ENCODE measurements at places on chromosomes 3 and 15.

DNA sequence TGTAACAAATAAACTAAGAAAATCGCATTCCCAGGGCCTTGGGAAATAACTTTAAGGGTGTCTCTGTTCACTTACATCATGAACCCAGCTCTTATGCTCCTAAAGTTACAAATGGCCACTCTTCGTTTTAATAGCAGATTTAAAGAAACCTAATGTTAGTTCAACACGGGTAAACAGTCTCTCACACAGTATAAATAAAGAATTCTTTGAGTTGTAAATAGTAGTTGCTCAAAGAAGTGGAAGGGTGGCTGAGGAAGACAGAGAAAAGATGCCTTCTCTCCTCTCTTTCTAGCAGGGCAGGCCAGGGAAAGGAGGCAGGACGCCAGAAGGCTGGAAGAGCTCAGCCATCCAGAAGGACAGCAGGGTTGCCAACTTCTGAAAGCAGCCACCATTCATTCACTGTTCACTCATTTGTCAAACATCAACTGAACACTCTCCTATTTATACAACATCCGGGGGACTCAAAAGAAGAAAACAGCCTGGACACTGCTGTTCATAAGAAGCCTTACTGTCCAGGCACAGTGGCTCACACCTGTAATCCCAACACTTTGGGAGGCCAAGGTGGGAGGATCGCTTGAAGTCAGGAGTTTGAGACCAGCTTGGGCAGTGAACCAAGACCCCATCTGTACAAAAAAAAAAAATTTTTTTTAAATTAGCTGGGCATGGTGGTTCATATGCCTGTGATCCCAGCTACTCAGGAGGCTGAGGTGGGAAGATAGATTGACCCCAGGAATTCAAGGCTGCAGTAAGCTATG, 47.3 kb downstream of the WWTR1 start:
- H3K4me3 ChIP-seq, result no peak overlapping the region
- peak; percentile 45 for DNase-seq
- H3K27ac ChIP-seq, result peak overlapping the region; percentile 53

GRCh38 chr3:32261545-32261944, 23.1 kb downstream of the CMTM8 start:
- no peak overlapping the region for H3K4me3 ChIP-seq
- H3K27me3 ChIP-seq, result no peaks in the 10 kb centered on the region
- H3K27ac ChIP-seq, result no peak overlapping the region
- no peaks in the 10 kb centered on the region for H3K36me3 ChIP-seq

DNA sequence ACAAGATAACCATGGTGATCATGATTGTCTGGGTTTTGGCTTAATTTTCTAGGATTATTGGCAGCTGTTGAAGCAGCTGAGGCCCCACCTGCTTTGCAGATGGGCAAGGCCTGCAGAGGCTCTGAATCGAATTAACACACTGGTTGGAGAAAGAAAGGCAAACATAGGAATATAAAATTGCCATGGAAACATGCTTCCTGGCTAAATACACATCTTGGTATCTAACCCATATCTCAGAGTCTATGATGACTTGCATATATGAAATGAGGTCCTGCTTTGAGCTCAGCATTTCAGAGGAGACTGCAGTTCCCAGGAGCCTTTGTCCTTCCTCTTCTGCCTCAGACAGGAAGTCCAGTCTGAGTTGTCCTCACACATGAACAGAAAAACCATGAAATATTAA, 24.3 kb upstream of the SV2B start:
- no peaks in the 10 kb centered on the region for H3K4me1 ChIP-seq
- no peak for DNase-seq
- H3K27me3 ChIP-seq, result no peaks in the 10 kb centered on the region
- H3K27ac ChIP-seq, result no peak overlapping the region
- H3K36me3 ChIP-seq, result no peaks in the 10 kb centered on the region
- H3K4me3 ChIP-seq, result no peak overlapping the region

DNA sequence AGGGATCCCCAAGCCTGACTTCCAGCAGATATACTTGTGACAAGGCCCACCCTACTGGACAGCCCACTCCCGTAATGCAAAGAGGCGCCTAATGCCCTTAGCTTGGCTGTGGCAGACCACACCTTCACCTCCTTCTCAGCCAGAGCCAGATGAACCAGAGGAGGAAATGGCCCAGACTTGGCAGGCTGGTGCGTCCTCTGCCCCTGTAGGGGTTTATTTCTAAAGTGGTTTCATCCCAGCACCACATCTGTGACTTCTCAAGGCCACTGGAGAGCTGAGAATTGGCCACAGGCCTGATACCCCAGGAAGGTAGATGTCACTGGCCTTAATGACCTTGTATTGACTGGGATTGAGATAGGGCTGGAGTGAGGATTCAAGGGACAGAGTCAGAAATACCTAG, 29.5 kb downstream of the BOC start:
- H3K4me3 ChIP-seq, result no peak overlapping the region
- peaks cover 10% of the 10 kb centered on the region for H3K4me1 ChIP-seq
- H3K36me3 ChIP-seq, result no peaks in the 10 kb centered on the region
- DNase-seq, result no peak
- no peaks in the 10 kb centered on the region for H3K27me3 ChIP-seq

DNA sequence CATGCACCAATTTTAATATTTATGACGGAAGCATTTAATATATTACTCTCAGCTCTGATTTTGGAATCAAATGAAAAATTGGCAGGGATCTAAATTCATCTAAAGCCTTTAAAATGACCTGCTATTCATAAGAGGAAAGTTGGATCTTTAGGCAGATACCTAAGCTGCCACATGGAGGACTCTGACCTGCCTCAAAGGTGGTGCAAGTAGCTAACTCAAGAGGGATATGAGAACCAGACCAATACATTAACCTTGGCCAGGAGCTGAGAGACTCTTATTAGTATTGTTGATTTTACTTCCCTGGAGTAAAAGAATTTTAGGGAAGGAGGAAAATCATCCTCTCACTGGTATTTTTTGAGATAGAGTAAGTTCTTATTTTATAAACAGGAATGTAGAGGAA, 17.7 kb downstream of the ZNF654 start:
- H3K4me1 ChIP-seq, result peaks cover 6% of the 10 kb centered on the region
- no peak overlapping the region for H3K27ac ChIP-seq
- DNase-seq, result no peak
- H3K27me3 ChIP-seq, result no peaks in the 10 kb centered on the region

- H3K4me3 ChIP-seq, result no peak overlapping the region
- no peak for DNase-seq
- no peak overlapping the region for H3K27ac ChIP-seq
- peaks cover 6% of the 10 kb centered on the region for H3K27me3 ChIP-seq
- no peaks in the 10 kb centered on the region for H3K4me1 ChIP-seq
Observed at GRCh38 chr3:55854494-55854893, 367.4 kb upstream of the WNT5A start.

DNA sequence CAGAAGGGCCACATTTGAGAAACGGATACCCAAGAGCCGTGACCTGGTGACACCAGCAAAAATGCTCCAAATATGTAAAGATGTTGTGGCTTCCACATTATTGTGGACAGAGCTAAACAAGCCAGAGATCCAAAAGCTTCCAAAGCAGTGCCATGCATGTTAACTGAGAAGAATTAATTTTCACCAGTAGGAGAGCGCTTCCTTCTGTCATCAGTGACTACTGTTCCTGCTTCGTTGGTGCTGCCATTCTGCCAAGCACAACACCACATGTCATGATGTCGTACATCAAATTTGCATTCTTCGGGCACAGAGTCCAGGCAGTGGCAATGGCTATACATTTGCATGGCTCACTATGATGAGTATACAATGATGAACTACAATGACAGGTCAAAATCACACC, 19.1 kb upstream of the CHST2 start:
- no peak for DNase-seq
- H3K27ac ChIP-seq, result no peak overlapping the region
- H3K4me1 ChIP-seq, result no peaks in the 10 kb centered on the region
- no peaks in the 10 kb centered on the region for H3K27me3 ChIP-seq

DNA sequence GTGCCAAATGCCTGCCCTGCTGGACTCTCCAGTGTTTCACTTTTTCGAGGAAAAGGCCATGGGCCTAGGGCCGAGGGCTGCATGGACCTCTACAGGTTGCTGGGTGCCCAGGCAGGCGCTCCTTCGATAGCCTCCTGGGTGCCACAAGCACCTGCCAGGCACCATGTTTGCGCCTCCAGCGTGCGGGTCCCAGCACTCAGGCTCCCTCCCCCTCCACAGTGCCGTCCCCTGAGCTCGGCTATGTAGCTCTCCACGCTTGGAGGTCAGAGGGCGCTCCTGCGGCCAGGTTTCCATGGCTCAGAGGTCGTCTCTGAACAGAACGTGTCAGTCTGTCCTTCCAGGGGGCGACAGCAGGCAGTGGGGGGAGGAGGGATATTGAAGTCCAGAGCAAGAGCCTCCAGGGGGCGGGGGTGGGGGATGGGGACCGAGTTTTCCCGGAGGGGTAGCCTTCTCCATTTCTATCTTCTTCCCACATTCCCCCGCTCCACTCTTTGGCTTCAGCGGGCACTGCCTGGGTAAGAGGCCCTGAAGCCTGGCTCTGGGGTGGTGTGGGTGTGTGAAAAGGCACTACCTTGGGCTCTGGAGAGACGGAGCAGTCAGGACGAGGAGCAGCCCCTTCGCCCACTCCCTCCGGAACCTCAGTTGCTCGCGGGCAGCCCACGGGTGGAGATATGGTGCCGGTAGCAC, 3.6 kb downstream of the ONECUT1 start:
- no peak overlapping the region for H3K4me3 ChIP-seq
- no peak overlapping the region for H3K27ac ChIP-seq
- H3K4me1 ChIP-seq, result peaks cover 67% of the 10 kb centered on the region
- no peaks in the 10 kb centered on the region for H3K36me3 ChIP-seq

DNA sequence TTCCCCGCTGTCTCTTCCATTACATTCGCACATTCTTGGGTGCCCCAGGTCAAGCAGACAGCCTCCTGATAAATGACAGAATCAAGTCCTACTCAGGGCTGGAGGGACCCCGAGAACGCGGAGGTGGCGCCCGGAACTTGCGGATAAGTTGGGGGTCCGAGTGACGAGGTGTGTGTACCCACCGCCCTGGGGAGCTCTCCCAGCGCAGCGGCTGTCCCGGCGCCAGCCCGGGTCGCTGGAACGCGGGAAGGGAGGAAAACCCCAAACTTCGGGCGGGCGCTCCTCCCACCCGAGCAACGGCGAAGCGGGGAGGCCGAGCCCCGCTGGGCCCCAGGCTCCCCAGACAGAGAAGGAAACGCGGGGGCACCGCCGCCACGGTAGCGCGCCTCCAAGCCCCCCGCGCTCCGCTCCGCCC, 550 bp downstream of the CLN6 start:
- H3K27ac ChIP-seq, result peak overlapping the region; percentile 85
- H3K4me1 ChIP-seq, result peaks cover 17% of the 10 kb centered on the region
- H3K27me3 ChIP-seq, result no peaks in the 10 kb centered on the region
- H3K4me3 ChIP-seq, result peak overlapping the region; percentile 88

- H3K4me3 ChIP-seq, result no peak overlapping the region
- H3K27ac ChIP-seq, result no peak overlapping the region
- no peak for DNase-seq
- no peaks in the 10 kb centered on the region for H3K4me1 ChIP-seq
- H3K36me3 ChIP-seq, result no peaks in the 10 kb centered on the region
- no peaks in the 10 kb centered on the region for H3K27me3 ChIP-seq
Observed at GRCh38 chr3:153958635-153959595, 162.3 kb upstream of the ARHGEF26 start.

GRCh38 chr15:67690936-67691335, 134.4 kb upstream of the SKOR1 start:
- no peak overlapping the region for H3K27ac ChIP-seq
- DNase-seq, result no peak
- no peaks in the 10 kb centered on the region for H3K4me1 ChIP-seq
- no peaks in the 10 kb centered on the region for H3K27me3 ChIP-seq
- H3K4me3 ChIP-seq, result no peak overlapping the region

GRCh38 chr3:45789235-45789812, 7.0 kb downstream of the SLC6A20 start:
- H3K4me3 ChIP-seq, result no peak overlapping the region
- H3K36me3 ChIP-seq, result no peaks in the 10 kb centered on the region
- H3K4me1 ChIP-seq, result no peaks in the 10 kb centered on the region
- no peak for DNase-seq

DNA sequence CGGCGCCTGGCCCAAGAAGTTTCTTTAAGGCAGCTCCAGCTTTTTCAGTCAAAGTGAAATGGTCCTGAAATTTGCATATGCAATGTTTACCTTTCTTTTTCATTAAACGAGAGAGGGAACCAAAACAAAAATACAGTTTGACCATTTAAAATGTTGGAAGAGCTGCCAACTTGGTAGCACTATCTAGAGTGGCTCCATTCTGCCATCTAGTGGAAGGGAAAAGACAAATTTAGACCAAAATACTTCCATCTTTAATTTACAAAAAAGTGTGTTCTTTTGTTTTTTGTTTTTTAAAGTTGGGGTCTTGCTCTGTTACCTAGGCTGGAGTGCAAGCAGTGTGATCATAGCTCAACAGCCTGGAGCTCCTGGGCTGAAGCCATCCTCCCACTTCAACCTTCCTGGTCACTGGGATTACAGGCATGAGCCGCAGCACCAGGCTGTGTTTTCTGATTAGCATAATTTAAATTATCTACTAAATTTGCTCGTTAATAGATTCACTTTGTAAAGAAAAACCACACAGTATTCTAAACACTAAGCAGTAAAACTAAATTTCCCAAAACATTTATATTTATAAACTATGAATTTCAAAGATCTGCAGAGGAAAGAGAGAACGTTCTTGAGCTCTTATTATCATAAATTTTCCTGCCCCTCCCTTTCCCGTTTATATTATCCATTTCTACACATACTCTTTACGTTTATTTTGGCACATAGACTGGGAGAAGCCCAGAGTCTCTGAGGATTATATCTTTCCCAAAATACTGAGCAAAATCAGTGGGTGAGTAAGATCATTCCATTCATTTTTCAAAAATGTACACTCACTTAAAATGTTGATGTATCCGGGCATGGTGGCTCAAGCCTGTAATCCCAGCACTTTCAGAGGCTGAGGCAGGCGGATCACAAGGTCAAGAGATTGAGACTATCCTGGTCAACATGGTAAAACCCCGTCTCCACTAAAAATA, 15.4 kb upstream of the RFC4 start:
- H3K27ac ChIP-seq, result no peak overlapping the region
- no peak overlapping the region for H3K4me3 ChIP-seq
- H3K4me1 ChIP-seq, result peaks cover 22% of the 10 kb centered on the region

GRCh38 chr3:38102444-38102814, 34.5 kb downstream of the ACAA1 start:
- peaks cover 7% of the 10 kb centered on the region for H3K27me3 ChIP-seq
- no peaks in the 10 kb centered on the region for H3K36me3 ChIP-seq
- H3K27ac ChIP-seq, result no peak overlapping the region
- H3K4me3 ChIP-seq, result no peak overlapping the region

GRCh38 chr3:14329116-14329830, 73.1 kb upstream of the SLC6A6 start:
- no peak overlapping the region for H3K27ac ChIP-seq
- no peaks in the 10 kb centered on the region for H3K27me3 ChIP-seq
- DNase-seq, result no peak
- H3K4me3 ChIP-seq, result no peak overlapping the region

- DNase-seq, result no peak
- H3K4me1 ChIP-seq, result no peaks in the 10 kb centered on the region
- H3K4me3 ChIP-seq, result no peak overlapping the region
- no peak overlapping the region for H3K27ac ChIP-seq
Observed at GRCh38 chr3:81199587-81199986, 561.9 kb downstream of the GBE1 start.

- no peaks in the 10 kb centered on the region for H3K36me3 ChIP-seq
- no peak overlapping the region for H3K4me3 ChIP-seq
- peaks cover 64% of the 10 kb centered on the region for H3K27me3 ChIP-seq
Observed at GRCh38 chr15:79283252-79284048, 928 bp downstream of the ANKRD34C start.

- H3K27ac ChIP-seq, result peak overlapping the region; percentile 80
- H3K27me3 ChIP-seq, result no peaks in the 10 kb centered on the region
- no peaks in the 10 kb centered on the region for H3K36me3 ChIP-seq
- no peak for DNase-seq
- H3K4me3 ChIP-seq, result no peak overlapping the region
Observed at GRCh38 chr3:126269354-126269753, 87.9 kb downstream of the KLF15 start.

Data from heart right ventricle (tissue), 16 donors.